ENCODE measurements at places on chromosomes 4 and X.

DNA sequence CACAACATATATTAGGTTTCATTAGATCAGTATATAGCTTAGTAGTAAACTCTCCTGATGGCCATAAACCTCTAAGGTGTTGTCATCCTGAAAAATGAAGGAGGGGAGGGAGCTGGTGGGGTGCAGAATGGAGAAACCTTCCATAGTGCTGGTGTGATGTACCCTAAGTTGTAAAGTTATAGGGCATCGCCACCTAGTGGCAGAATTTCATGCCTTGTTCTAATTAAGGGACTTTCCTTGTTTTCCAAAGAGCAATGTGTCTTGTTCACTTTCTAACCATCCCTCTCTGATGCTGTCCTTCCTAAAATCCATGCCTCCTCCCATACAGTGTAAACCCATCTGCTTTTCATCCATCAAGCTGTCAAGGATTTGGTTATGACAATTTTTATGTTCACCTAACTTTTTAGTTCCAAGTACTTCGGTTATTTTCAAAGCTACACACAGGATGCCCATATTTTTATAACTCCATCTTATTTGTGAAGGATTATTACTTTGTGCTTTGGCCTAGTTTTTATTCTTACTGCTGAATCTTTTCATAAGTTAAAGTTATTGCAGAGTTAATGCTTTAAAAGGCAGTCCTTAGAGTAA, 4.5 kb downstream of the NBDY start:
- DNase-seq = peak; percentile 65

- no peak for DNase-seq
Observed at GRCh38 chr4:147510962-147511668, 30.2 kb downstream of the EDNRA start.

- DNase-seq = no peak
Observed at GRCh38 chr4:169664615-169665014, 44.2 kb downstream of the CLCN3 start.

DNA sequence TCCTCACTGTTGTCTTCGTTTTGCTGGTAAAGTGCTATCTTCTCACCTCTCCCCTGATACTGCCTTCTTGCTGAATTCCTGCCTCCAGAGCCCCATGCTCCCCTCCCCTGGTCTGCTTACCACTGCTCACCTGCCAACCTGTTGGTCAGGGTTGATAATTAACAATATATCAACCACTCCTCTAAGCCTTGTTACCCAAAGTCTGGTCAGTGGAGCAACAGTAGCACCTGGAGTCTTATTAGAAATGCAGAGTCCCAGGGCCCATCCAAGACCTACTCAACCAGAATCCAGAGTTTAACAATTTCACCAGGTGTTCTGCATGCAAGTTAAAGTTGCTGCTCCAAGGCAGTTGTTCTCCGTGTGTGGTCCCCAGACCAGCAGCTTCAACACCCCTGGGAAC, 55.0 kb downstream of the EFNB1 start:
- DNase-seq = no peak

GRCh38 chr4:108170631-108171338, 2.1 kb upstream of the LEF1 start:
- DNase-seq = peak; percentile 13

DNA sequence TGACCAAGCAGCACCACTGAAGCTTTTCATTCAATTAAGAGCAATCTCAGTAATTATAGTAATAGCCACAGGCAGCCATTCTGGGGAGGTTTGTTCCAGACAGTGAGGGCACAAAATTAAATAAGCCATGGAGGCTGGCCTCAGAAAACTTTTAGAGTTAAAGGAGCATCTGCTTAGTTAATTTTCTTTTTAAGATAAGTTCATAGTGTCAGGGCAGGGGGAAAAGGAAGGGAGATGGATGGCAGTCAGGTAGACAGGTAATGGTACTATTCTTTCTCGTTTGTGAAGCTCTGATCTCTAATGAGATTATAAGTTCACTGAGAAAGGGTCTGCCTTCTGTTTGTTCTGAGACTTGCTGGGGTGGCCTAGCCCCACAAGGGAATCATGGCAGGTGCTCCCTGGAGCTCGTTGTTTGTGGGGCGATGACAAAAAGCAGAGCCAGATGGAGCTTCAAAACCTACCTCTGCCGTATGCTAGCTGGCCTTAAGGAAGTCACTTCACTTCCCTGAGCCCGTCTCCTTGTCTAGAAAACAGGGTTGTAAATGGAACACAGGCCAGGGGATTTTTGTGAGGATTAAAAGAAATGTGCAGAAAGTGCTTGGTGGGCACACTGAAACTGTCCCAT, 44.6 kb upstream of the FGFBP2 start:
- DNase-seq = no peak

All from CD4-positive, alpha-beta T cell treated with Interleukin-12 subunit alpha and Interleukin-12 subunit beta, for 1 hour (primary cell).